ENCODE measurements at places on chromosomes 2 and 18.

DNA sequence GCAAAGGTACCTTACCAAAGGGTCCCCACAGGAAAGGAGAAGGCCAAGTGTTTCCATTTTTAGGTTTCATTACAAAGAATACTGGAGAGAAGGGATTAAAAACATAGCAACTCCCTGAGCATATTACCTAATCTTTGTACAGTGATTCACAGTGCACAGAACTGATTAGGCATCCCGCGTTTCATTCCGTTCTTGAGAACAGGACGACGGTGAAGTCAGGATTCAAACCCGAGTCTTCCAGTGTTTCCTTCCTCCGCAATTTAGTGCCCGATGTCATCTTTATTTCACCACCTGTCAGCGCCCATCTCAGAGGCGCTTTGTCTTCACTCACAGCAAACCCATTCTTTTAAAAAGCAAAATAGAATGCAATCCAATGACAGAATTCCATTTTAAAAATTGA is 488.5 kb downstream of the EIPR1 start:
- DNase-seq, result no peak

DNA sequence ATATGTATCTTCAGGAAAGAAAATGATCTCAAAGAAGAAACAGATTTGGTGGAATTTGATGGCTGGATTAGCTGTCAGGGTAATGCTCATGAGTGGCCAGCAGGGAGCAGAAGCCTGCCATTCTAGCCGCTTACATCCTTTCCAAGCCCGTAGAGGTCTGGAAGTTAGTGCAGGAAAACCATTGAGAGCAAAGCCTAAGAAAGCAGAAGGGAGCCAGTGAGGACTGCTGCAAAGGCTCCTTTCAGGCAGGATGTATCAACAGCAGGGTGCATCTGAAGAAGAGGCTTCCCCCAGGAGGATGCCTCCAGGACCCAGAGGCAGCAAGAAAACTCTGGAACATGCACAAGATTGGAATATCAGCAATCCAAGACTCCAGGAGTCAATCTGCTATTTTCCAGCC is 22.9 kb upstream of the LBH start:
- peak; percentile 86 for DNase-seq

GRCh38 chr2:12737738-12738485 is 21.2 kb downstream of the TRIB2 start:
- peak; percentile 60 for DNase-seq

- no peak for DNase-seq
Measured at GRCh38 chr2:69306393-69306821, 80.6 kb downstream of the GFPT1 start.

DNA sequence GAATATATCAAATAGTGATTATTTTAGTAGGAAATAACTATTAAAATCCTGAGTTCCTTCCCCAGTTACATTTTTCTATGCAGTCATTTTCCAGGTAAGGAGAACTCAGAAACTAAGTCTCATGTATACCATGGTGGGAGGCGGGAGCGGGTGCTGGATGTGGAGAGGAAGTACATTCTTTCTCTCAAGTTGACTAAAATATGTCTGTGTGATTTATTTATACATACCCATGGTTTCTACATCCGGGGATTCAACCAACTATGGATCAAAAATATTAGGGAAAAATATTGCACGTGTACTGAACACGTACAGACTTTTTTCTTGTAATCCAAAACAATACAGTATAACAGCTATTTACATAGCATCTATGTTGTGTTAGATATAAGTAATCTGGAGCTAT is 6.8 kb downstream of the ZCCHC2 start:
- no peak for DNase-seq

DNA sequence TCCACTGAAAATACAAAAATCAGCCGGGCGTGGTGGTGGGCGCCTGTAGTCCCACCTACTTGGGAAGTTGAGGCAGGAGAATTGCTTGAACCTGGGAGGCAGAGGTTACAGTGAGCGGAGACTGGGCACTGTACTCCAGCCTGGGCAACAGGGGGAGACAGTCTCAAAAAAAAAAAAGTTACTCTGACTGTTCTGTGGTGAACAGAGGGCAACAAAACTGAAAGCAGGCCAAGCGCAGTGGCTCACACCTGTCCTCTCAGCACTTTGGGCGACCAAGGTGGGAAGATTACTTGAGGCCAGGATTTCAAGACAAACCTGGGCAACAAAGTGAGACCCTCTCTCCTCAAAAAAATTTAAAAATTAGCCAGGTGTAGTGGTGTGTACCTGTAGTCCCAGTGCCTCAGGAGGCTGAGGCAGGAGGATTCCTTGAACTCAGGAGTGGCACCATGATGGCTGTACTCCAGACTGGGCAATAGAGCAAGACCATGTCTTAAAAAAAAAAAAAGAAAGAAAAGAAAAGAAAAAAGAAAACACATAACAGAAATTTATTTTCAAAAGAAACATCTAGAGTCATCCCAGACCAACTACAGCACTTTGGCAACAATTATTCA is 13.6 kb upstream of the RTN4 start:
- DNase-seq, result no peak

DNA sequence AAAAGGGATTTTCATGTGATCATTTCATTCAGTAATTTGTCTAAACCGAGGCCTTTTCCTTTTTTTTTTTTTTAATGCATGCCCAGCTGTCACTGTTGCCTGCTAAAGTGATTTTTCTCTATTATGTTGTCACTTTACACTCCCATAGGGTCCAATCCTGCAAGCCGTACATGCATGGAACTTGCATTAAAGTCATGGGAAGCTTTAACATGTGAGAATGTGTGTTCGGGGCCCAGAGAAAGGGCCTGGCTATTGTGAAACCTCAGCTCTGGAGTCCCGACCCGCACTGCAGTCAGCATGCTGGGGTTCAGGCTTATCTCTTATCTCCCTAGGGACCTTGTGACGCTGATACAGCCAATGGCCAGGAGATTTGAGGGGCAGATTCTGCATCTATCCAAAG is 474.6 kb downstream of the SLC4A3 start:
- DNase-seq, result no peak

DNA sequence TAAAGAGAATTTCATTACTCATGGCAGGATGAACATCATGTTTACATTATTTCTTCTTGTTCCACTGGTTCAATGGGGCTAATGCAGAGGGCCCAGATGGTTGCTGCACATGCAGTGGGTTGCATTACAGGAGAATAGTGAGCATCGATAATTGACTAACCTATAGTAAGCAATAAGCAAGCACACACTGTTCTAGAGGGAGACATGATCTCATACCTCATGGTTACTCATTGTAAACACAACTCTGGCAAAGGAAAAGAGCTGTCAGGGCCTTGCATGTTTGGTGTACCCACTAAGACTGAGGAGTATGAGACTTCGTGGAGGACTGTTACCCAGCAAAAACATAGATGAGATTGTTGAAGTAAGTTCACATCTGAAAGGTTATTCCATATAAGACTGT is 885.6 kb upstream of the VRK2 start:
- DNase-seq, result no peak

DNA sequence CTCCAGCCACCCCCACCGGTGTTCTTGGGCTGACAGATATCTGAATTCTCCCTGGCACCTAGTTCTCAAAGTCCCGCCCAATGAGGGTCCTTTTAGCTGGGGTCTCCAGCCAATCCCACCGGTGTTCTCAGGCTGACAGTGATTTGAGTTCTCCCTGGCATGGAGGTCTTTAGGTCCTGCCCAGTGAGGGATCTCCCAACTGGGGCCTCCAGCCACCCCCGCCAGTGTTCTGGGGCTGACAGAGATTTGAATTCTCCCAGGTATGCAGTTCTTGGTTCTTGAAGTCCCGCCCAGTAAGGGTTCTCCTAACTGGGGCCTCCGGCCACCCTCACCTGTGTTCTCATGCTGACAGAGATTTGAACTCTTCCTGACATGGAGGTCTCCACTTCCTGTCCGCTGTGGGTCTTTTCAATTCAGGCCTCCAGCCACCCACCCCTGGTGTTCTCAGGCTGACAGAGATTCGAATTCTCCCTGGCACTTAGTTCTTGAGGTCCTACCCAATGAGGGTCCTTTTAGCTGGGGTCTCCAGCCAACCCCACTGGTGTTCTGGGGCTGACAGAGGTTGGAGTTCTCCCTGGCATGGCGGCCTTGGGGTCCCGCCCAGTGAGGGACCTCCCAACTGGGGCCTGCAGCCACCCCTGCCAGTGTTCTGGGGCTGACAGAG is 154.6 kb downstream of the ANKRD36 start:
- DNase-seq, result no peak

GRCh38 chr2:108316033-108316432 is 27.3 kb downstream of the SULT1C2 start:
- no peak for DNase-seq

DNA sequence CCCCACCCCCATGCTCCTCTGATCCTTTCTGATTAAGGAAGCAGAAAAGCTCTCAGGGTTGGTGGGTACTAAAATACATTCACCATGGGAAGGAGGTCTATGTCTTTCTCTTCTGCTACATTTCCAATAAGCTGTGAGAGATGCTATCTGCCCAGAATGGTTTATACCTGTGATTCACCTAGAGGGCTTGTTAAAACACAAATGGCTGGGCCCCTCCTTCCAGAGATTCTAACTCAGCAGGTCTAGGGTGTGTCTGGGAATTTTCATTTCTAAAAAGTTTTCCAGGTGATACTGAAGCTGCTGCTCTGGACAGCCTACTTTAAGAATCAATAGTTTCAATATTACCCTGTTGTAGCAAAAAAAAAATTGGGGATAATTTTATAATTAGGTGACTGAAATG is 772.2 kb upstream of the ZEB2 start:
- DNase-seq, result no peak

GRCh38 chr2:174666845-174667244 is 69.2 kb upstream of the WIPF1 start:
- DNase-seq, result no peak

DNA sequence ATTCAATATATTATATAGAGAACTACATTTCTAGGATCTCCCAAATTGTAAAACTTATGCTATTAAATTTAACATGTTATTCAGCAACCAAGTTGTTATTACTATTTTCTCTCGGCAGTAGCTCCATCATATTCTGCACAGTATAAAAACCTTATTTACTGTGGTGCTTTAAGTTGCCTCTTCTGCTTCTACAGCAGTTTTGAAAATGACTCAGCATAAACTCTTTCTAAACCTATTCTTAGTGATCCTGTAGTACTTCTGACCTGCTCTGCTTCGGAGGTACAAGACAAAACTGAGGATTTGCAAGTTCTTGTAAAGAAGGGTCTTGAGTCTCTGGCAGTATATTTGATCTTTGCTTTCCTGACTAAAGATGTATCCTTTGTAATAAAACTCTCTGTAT is 567.2 kb downstream of the TMX3 start:
- DNase-seq, result no peak

DNA sequence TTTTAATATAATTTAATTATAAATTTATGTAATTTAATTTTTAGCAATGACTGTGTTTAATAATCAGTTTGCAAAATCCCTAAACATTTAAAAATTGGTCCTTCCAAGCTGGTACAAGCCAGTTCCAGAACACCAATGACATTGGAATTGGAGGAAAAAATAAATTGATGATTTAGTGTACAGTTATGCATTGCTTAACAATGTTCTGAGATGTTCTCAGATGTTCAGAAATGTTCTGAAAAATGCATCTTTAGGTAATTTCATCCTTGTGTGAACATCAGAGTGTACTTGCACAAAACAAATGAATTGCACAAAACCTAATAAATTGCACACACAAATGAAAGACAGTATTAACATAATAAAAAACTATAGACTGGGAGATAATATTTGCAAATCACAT is 95.2 kb downstream of the TRIB2 start:
- no peak for DNase-seq

GRCh38 chr2:191476901-191477300 is 201.0 kb upstream of the NABP1 start:
- DNase-seq, result no peak

DNA sequence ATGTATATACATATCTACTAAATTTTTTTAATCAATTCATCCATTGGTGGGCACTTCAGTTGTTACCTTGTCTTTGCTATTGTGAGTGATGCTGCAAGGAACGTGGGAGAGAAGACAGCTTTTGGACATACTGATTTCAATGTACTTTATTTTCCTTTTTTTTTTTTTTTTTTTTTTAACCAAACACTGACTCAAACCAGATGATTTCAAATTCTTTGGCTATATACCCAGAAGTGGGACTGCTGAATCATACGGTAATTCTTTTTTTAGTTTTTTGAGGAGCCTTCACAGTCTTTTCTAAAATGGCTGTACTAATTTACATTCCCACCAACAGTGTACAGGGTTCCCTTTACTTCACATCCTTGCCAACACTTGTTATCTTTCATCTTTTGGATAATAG is 204.7 kb downstream of the INSIG2 start:
- DNase-seq, result no peak

GRCh38 chr2:240224676-240225075 is 84.2 kb upstream of the OTOS start:
- no peak for DNase-seq

DNA sequence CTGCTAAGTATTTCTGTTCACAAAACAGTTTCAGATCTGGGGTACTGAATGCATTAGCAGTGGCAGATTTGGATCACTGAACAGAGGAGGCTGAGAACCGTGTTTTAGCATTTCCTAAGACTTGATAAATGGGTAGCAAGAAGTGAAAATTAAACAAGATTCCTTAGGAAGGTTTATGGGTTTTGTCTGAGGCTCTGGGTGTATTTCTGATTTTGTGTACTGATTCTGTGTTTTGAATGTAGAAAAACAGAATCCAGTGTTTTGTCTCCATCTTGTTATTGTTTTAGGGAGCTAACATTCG is 1.4 kb downstream of the FAM117B start:
- no peak for DNase-seq

DNA sequence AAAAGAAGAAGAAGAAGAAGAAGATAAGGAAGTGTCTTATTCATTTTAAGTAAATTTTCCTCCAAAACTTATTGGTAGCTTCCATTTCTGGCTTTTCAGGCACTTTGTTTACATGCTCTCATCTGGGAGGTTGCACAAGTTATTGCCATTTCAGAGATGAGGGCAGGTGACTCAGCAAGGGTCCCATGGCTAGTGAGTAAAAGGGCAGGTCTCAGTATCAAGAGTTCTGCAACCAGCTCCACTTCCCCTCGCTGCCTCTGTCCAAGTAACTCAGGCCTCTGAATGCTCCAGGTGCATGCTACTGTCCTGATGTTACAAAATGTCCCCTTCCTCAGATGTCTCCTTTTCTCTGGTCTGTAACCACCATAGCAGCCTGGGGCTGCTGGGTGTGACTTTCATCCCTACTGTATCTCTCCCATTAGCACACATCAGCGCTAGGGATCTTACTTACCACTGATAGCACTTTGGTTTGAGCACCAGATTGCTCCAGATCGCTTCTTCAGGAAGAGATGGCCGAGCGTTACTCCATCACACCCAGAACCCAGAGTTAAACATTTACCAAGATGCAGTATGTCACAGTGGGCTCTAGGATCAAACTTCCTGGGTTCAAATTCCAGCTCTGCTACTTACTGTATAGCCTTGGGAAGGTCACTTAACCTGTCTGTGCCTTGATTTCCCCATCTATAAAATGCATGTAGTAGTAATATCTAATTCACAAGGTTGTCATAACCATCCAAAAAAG is 57.4 kb upstream of the LAPTM4A start:
- DNase-seq, result no peak

Data from cardiac muscle cell (in vitro differentiated cells and primary cell).